ENCODE measurements at places on chromosomes 12 and 14.

DNA sequence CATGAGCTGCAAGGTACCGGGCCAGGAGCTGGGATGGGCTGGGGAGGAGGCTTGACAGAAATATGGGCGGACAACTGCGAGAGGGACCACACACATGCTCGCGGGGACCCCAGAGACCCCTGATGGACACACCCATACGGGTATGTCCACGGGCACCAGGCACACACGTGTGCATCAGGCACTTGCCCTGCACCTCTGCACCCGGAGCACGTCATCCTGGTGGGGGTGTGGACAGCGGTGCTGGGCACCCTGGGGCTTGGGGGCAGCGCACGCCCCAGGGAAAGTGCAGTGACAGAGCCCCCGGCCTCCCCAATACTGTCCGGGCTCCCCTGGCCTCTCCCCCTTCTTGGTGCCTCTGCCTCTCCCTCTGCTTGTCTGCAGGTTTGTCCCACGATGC, 1.7 kb upstream of the CRIP1 start:
- DNase-seq, result no peak

- DNase-seq, result no peak
These were observed 121.6 kb downstream of the SLC16A7 start for GRCh38 chr12:59717436-59717835.

- no peak for DNase-seq
These were observed 25.9 kb downstream of the DGLUCY start for GRCh38 chr14:91139776-91140175.

DNA sequence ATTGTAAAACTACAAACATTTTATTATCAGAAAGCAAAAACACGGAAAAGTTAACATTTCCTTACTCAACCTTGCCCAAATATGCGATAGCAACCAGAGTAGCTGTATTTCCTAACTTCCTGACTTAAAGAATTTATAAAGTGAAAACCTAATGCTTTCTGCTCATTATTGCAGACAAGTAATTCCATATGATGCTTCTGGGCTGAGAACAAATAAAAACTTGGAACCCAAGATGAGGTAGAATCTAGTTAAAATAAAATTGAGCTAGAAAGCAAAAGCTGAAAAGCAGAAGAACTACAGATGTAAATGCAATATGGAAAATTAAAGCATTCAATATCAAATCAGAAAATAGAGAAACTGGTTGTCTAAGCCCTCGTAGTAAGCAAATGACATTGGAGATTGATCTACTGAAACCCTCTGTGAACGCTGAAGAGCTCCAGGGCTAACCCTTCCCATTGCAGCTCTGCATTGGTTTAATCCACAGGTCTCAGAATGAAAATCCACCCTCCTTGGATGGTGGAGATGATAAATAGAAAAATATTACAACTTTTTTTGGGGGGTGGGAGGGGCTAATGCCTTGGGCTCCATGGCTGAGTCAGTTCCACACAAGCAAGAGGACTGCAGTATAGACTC, 40.7 kb downstream of the CORO1C start:
- no peak for DNase-seq

DNA sequence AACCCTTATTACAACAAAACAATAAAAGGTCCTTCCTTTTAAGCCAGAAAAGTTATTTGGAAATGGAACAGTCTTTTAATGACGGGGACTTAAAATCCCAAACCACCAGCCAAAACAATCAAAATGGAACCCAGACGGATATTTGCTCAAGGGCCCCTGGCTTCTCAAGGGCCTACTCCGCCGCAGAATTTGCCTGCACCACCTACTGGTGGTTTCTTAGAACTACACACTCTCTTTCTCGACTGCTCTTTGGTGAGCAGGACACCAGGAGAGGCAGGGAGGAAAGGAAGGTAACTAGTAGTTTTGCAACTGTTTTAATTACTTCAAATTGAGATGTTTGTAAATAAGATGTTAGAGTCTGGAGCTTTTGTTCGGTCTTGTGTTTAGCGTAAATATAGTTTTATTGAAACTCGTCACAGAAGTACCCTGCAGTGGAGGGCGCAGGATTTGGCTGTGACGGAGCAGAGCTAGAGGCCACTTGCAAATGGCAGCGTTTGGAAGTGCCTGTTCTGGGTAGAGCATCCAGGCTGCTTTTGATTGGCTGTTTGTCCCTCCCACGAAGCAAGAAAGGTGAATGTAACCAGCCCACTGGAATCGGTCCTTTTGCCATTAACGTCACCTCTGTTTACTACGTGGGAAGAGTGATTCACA, 238.5 kb downstream of the CACNA1C start:
- DNase-seq, result no peak

DNA sequence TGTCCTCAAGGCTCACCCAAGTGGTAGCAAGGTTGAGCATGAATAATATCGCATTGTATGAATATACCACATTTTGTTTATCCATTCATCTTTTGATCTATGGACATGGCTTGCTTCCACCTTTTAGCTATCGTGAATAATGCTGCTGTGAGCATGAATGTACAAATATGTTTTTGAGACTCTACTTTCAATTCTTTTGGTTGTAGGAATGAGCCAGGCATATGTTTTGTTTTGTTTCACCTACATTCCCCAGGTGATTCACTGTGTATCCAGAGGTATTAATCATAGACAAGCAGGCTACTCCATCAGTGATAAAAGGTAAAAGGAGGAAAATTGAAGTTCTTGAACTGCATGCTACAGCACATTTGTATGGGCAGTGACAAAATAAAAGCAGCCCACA, 35.8 kb downstream of the CDKL1 start:
- DNase-seq, result no peak

DNA sequence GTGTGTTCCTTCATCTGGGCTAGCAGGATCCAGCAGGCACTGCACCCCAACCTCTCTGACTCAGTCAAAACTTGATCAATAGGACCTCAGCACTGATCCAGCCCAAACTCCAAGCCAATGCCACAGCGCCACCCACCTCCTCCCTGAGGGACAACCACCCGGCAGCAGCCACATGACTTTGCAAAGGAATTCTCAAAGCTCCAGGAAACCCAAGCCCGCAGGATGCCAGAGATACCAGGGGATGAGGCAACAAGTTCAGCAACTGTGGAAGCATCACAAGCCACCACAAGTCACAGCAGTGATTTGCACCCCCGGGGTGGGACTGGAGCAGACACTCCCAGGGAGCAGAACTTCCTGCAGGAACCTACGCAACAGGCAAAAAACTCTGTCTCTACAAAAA, 37.3 kb downstream of the ACTN1 start:
- peak; percentile 96 for DNase-seq

- DNase-seq, result no peak
These were observed 138.5 kb downstream of the CCER1 start for GRCh38 chr12:90816353-90817089.

DNA sequence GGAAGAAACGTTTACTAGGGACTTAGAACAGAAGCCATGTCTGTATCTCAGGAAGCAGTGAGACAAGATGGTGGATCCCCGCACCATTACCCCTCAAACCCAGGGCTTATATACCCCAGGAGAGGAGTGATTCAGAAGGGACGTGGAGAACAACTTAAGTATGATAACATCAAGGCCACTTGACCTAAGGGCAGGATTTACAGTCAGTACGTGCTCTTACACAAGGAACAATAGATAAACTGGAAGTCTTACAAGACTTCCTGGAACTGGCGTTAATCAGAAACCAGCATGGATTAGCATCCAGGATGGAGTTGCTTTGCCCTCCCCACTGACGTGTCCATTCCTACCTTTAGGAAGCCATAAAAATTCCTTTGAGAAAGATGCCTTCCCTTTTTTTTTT, 8.6 kb upstream of the ETFBKMT start:
- DNase-seq, result no peak

DNA sequence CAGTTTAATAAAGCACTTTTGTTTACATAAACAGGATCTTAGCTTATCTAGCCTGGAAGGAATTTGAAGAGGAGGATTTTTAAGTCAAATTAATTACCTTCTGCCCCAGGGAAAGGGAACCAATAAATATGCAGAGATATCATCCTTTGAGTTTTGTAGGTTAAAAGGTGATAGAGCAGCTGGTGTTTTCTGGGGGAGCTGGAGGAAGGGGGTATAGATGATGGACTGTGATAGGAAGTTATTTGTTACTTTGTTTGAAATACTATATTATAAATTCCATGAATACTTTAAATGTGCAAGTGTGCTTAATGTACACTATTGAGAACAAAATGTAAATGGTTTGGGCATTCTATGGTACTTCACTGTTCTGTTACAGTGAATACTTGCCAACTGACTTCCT, 55.2 kb downstream of the NPAS3 start:
- no peak for DNase-seq

DNA sequence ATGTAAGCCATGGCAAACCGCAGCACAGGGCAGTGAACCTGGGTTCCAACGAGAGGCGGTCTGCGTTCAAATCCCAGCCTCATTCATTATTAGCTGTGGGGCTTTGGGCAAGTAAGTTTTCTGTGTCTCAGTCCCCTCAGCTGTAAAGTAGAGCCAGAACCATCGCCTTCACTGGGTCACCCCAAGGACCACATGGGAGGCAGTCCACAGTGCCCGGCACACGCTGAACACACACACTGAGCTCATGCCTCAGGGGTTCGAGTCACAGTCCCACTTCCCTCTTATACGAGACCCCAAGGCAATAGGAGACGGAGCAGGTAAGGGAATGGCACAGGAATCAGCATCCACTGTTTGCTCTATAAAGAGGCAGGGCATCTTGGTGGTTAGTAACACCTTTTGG, 19.1 kb downstream of the LRTM2 start:
- no peak for DNase-seq

- DNase-seq, result no peak
These were observed 1.4 kb downstream of the LRFN5 start for GRCh38 chr14:41607966-41608663.

- peak; percentile 40 for DNase-seq
These were observed 7.4 kb downstream of the COX14 start for GRCh38 chr12:50119387-50119786.

DNA sequence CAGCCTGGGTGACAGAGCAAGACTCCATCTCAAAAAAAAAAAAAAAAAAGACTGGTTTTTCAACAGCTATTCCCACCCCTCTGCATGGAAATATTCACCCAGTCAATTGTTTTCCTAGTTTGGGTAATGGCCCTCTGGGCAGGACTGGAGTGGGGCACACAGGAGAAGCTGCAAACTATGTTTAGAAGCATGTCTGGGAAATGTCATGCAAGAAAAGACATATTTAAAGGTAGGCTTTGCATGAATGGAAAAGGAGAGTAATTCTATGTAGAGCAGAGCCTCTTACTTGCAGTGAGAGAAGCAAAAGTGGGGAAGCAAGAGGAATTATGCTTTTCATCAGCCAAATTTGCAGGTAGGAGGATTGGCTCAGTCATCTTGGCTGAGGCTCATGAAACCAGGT, 276.5 kb upstream of the PLEKHG7 start:
- no peak for DNase-seq
